ENCODE measurements at places on chromosomes 6 and 20. TPM values are rescaled to one million over a fixed set of nuclear protein-coding genes. Genes with fewer than 3 reads are reported as not detected.

Gene HS3ST5
- not detected for polyA plus RNA-seq

Gene OOEP
- not detected for polyA plus RNA-seq

Gene OR12D2
- polyA plus RNA-seq = not detected

DNA sequence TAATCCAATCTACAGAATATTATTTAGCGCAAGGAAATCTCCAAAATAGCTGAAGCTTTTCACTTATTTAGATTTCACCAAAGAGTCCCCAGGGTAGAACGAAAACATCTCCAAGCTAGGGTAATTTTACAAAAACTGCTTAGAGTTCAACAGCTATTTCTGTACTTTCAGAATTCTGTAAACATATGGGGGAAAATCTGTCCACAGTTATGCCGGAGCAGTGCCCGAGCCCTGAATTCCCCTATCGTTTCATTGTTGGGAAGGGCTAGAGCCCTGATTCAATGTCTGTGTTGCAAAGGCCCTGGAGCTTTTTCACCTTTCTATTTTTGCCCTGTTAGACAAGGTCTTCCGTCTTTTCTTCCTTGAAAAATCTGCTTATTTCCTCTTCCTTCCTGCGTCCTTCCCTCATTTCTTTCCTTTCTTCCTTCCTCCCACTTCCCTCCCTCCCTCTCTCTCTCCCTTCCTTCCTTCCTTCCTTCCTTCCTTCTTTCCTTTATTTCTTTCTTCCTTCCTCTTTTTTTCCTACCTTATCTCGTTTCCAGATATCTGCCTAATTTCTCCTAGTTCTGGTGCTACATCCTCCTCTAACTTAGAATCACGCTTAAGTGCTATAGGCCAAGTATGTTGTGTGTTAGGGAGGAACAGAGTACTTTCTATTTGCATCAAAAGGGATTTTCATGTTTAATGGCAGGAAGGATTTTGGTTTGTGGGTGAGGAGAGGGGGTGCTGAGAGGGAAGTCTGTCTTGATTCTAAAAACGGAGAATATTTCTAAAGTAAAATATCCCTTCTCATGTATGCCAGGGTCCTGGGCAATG is 122.5 kb upstream of the BMP2 start:
- no peak for DNase-seq

DNA sequence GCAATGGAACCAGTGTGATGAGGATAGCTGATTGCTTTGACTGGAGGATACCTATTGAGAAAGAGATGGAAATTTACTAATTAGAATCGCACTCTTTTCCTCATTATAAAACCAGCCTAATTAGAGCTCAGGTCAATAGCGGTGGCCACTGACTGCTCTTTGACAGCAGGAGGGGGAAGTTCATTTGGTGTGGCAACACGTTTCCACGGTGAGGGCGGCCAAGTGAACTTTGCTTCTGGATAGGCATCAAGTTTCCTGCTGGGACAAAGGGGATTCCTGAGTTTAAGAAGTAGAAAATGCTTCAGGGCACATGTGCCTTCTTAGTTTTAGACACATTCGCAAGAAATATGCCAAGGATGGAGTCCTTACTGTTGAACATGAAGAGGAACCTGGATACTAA is 145.3 kb upstream of the NRN1 start:
- no peak for DNase-seq

DNA sequence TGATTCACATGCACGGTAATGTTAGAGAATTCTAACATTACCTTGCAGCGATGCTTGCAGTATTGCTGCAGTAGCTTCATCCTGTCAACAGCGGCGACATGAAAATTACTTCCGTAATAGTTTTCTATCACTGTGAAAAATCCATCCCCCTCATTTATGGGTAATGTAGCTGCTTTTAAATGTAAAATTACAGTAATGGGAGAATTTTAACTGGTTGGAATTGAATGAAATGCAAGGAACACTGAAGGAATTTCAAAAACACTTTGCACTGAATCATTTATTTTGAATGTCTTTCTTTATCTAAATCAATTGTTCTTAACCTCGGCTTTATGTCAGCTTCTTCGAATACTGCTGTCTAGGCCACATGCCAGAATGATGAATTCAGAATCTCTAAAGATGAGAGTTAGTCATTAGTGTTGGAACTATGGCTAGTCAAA is 102.4 kb upstream of the HIVEP1 start:
- DNase-seq = peak; percentile 87

- DNase-seq = no peak
Observed at GRCh38 chr6:123804787-123805540, 1.3 kb downstream of the NKAIN2 start.

DNA sequence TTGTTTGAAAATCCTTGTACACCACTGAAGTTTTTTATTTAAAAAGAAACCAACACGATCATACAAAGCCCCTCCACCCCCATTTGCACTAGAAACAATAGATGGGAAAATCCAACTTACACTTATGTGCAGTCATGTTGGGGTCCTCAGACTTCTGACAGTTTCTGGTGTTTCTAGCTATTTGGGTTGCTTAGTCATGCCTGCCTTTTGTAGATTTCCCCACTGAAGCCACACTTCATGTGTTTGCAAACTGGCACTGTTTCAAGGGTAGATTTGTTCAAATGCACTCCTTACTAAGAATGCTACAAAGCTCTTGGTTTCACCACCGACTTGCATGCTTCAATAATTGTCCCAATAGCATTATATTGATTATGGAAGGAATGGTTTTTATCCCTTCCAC is 1.5 kb downstream of the SH3BGRL2 start:
- no peak for DNase-seq

GRCh38 chr20:5065166-5065878 is 54.4 kb downstream of the PCNA start:
- peak; percentile 72 for DNase-seq
